ENCODE measurements at places on chromosomes 3 and 15.
A peak's percentile ranks its signal among the peaks of the same experiment; 100 is the strongest.

DNA sequence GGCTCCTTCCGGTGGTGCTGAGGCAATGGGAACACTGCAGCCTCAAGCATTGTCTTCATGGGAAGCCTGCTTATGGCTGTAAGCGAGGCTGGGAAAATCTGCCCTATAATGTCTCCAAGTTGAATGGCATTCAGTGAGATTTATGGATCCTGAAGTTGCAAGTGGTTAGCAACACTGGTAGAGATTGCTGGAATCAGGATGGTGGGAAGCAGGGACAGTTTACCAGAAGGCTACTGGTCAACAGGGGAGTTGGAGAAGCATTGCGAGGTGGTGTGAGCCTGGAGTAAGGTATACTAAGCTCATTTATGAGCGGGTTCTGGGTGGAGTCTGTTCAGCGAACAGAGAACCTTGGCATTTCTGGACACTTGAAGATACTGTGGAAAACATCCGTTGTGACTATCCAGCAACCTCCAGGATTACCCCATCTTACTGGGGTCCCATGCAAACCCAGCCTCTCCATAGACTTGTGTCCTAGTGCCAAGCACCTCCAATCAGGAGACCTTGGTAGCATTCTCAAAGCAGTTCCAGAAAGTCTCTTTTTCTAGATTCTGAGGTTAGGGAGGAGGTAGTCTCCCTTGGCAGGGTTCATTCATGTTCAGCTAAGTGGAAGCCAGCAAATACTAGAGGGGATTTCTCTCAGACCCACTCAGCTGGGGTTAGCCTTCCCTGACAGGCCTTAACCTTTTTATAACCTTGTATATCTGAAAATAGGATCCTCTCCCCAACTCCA is 7.3 kb downstream of the RPSA start:
- no peak for DNase-seq

DNA sequence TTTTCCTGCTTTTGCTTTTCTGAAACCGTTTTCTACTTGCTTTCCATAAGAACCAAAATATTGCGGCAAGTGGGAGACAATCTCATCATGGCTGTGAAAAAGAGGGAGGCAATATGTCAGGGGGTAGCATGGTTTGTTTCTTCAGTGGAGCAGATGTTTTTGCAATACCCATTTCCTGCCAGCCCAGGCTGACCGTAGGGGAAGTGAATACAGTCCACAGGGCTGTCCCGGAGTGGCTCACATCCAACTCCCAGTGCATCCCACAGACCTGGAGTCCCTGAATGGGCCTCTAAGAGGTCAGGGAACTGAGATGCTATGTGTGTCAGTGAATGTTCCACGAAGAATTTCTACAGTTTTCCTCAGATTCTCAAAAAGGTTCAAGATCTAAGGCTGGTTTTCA is 69.6 kb downstream of the EPHB1 start:
- DNase-seq, result peak; percentile 45

DNA sequence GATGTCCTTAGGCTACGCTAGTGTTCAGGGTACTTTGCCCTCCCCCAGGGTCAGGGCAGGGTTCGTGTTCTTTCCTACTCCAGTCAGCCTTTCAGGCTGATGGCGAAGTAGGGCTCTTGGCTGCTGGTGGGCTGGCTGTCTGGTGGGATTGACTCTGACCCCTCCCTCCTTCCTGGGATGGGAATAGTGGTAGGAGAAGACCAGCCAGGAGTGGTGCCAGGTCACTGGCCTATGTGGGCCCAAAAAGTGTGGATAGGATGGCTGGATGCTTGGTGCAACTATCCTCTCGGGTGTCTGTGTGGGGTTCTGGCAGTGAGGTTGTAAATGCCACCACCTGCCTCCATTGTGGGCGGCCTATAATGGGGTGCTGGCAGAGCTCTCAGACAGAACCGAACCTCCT is 20.4 kb upstream of the EXOG start:
- DNase-seq, result no peak

DNA sequence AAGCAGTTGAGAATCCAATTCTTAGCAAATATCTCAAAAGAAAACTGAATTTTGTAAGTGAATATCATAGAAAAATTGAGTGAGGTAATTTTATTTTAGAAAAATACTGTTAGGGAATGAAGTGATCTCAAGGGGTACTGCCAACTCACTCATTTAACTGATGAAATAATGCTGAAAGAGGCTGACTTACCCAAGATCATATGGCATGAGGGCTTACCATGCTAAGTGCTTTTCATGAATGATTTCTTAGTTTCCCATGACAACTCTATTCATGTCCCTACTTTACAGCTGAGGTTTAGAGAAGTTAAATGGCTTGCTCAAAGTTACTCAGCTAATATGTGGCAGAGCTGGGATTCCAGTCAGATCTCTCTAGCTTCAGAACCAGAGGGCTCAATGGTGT is 30.6 kb downstream of the CCDC14 start:
- DNase-seq, result no peak

GRCh38 chr3:74067296-74067695 is 442.6 kb upstream of the PDZRN3 start:
- DNase-seq, result peak; percentile 24

- peak; percentile 14 for DNase-seq
Observed at GRCh38 chr3:96959901-96960641, 145.7 kb downstream of the EPHA6 start.

GRCh38 chr3:156687023-156687422 is 12.6 kb downstream of the TIPARP start:
- no peak for DNase-seq

Data from Ammon's horn (tissue), 1 donor.